G401 (cell line): ENCODE measurements at places on chromosomes 6 and 20.
A peak's percentile ranks its signal among the peaks of the same experiment; 100 is the strongest.

DNA sequence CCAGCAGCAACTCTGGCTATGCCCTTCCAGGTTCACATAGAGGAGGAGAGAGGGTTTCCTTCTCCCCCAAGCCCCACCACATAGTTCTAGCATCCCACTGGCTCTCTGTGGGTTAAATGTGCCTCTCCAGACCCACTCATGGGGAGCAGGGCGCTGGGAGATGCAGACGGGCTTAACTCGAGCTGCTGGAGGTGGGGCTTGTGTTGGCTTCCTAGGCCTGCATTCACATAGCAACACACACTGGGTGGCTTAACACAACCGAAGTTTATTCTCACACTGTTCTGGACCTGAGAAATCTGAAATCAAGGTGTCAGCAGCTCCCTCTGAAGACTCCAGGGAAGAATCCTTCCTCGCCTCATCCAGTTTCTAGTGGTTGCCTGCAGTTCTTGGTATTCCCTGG lies 33.6 kb downstream of the SLC2A10 start:
- DNase-seq: no peak

DNA sequence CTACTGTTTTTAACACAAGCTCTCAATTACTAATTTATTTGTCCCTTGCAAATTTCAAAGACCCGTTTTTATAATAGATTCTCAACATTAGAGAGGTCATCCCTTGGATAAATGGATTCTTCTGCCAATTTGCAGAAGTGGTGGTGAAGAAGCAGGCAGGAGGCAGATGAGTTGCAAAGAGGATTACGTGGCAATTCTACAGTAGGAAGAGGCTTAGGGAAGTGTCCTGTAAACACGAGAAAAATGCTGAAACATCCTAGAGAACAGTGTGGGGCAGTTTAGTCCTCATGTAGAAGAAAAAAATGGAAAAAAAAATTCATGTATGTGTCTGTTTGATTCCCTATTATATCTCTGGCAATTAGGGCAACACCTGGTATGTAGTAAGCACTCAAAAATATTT lies 87.6 kb downstream of the BMP2 start:
- no peak for DNase-seq

DNA sequence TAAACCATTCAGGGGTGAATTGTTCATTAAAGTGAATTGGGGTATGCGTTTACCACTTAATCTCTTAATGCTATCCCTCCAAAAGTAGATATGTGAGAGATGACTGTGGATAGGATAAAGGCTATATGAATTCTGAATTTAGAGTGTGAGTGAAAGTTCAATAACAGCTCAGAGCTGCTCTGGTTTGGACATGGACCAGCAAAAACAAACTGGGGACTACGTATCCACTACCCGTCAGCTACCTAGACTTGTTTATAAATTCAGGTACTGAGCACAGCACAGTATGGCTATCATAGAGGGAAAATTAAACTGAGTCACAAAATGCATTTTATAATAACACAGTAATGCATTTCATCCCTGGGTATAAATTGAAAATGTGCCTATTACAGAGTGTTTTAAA lies 44.4 kb downstream of the HDDC2 start:
- no peak for DNase-seq

DNA sequence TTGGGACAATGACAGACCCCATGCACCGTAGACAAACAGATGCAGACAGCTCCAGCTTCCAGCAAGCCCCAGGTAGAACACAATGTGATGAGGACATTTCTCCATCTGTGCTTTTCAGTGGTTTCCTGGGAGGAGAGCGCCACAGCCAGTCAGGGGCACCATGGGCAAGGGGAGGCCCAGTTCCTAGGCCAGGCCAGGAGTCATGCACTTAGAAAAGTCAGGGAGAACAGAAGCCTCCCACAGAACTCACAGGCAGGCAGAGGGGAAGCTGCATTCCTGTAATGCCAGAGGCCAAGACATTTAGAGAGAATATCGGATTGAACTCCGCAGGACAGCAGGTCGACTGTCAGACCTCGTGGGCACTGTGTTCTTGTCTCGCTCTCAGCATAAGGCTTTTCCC lies 9.2 kb downstream of the SYNDIG1 start:
- DNase-seq: no peak

- no peak for DNase-seq
Measured at GRCh38 chr20:59996108-59996507, 37.9 kb downstream of the CDH26 start.

DNA sequence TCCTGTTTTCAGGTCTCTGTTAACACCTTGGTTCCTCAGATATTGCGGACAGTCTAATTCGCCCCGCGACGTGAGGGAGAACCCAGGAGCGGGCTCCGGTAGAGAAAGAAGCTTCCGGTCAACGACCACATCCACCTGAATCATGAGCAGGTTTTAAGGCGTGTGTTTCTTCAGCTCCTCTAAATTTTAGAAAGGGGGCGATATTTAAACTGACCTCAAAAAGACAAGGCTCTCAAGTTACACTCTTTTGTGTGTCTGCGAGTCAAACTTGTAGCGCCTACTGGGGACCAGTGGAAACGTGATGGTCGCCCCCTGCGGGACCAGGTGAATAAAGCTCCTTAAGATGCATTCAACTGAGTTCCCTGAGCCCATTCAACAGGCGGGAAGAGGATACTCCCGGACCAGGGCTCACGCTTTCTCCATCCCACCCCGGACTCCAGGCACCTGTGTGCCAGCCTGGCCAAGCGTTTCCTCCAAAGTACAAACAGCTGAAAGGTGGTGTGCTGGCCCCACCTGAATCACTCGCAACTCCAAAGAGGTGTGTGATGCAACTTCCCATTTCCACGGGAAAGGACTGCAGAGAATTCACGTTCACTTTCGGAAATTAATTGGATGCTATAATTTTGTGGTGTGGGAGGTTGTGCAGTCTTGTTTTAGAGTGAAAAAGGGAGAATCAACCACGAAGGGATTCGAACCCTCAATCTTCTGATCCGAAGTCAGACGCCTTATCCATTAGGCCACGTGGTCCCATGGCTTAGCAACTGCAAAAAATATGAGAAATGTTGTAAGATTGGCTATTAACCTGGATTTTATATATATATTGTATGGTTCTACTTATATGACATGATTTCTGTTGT lies 17.0 kb downstream of the GPX5 start:
- peak; percentile 77 for DNase-seq

DNA sequence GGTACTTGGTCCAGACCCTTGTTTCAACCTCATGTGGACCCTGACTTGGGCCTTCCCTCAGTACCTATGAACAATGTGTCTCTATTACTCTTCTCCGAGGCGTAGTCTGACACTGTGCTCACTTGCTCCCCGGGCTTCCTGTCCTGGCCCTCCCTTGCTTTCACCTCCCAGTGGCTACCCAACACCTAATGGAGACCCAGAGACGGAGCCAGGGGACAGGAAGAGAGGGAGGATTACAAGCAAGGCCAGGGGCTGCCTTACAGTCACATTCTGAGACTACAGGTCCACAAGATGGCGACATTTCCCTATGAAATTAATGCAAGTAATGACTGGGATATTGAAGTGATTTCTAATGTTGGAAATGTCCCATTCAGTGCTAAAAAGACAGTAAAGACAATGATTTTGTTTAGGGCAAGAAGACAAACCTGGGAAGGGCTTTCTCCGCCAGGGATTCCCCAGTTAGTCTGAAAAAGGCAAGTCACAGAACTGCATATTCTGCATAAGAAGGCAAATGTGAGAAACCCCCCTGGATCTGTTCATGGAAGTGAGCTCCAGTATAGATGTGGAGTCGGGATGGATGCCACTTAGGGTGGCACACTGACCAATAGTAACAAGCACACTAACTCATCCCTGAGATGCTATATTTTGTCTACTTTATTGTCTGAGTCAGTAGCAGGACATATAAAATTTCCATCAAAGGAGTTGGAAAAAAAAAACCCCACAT lies 44.0 kb upstream of the ZBTB24 start:
- DNase-seq: peak; percentile 64

DNA sequence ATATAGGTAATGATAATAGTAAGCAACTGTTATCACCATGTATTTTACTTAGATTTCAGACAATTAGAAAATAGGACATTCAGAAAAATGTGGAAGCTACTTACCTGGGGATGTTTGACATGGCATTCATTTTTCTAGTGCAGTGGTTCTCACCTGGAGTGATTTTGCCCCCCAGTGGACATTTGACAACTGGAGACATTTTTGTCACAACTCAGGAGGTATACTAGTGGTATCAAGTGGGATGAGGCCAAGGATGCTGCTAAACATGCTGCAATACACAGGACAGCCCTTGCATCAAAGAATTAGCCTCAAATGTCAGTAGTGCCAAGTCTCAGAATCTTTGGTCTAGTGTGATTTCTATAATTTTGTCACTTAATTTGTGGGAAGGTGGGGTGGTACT lies 36.1 kb downstream of the NUS1 start:
- no peak for DNase-seq

- no peak for DNase-seq
Measured at GRCh38 chr20:17503301-17504065, 27.7 kb downstream of the BFSP1 start.

DNA sequence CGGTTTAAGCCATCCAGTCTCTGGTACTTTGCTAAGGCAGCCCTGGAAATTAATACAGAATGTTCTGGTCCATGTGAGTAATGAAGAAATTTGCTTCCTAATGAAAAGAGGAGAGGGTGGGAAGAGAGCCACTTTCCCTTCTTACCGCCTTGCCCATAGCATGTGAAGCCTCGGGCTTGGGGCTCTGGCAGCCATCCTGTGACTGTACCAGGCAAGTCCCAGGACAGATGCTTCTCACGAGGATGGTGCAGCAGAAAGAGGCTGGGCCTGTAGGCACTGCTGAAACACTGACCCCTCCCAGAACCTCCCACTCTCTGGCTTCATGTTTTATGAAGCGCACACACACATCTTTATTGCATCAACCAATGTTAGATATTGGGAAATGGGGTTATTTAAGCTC lies 74.8 kb downstream of the IYD start:
- no peak for DNase-seq

DNA sequence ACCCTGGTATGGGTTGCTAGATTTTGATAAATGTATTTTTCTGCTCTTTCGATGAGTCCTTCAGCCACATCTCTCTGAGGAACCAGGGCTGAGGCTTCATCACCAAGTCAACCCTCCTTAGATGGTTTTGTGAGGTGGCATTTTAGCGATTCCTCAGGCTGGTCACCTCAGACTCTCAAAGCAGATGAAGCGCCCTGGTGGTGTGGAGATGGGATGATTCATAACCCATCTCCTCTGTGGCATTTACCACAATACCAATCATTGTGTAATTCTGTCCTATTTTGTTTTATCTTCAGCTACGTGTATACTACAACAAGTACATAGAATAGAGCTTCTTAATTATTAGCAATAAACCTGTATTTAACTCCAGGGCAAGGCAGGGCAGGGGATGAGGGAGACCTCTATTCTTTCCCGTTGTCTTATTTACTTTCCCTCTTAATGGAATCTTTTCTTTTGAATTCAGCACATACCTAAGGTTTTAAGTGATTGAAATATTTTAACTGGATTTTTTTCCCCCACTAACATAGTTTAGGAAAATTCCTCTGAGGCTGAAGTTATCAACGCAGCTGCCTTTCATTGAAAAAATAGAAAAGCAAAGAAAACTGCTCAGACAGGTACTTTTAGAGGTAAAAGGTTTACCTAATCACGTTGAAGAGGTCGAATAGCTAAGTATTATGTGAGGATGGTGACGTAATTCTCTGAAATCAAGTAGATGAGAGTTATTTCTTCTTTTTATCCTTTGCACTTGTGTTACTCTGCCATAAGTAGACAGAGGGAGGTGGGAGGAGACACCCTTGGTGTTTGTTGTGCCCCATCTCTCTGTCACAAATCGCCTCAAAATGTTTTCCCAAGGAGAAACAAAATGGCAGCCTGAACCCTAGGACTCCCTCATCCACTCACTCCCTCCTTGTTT lies 57.4 kb upstream of the EDN3 start:
- no peak for DNase-seq

GRCh38 chr6:141561154-141561553 lies 571.6 kb upstream of the GJE1 start:
- no peak for DNase-seq

DNA sequence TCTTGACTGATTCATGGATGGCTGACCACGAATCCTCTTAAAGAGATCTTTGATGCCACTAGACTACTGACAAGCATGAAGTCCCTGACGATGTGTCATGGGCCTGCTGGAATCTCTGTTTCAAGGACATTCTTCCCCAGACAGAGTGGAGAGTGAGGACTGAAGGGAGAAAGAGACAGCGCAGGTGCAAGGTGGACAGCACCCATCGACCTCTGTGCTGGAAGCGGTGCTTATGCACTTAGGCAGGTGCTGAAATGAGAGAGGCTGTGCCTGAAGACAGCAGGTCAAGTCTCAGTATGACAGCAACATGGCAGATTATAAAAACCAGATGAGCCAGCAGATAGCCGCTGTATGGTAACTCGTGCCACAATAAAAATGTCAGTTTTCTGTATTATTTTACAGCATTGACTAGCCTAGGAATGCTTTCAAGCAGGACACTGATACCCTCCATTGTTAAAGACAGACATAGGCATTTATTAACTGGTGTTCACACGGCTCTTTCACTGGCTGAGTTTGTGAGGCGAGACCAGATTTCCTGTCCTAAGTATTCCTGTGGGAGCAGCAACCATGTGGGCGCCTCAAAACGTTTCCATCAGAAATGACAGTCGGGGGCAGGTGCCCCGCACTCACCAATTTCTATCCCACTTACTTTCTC lies 47.5 kb downstream of the FOXC1 start:
- no peak for DNase-seq

DNA sequence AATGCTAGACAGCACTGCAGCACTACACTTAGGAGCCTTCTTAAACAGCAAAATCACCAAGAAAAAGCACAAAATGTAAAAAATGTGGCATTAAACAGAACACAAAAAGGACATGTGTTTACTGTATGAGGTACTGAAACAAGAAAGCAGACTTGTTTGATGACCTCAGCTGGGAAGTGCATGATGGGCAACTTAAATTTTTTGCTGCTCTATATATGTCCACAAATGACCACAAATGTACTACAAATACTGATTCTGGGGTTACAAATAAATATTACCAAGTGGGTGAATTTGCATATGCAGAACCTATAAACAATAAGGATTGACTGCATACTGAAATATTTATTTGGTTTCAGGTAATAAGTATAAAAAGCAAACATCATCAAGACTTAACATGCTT lies 13.1 kb downstream of the RAB23 start:
- DNase-seq: no peak

- DNase-seq: no peak
Measured at GRCh38 chr6:86142326-86142725, 499.6 kb upstream of the SYNCRIP start.

DNA sequence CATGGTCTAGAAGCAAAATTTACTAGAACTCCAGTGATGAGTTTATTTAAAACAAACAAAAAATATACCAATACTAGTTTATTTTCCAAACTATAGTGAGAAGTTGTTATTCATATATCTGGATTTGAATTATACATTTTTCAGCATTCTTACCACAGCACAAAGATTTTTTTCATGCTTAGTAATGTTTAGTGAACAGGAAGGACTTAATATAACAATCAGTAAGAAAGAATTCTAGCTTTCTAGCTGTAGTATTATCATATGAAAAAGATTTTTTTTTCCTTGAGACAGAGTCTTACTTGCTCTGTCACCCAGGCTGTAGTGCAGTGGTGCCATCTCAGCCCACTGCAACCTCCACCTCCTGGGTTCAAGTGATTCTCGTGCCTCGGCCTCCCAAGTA lies 13.8 kb downstream of the MARCKS start:
- DNase-seq: no peak

GRCh38 chr20:49578436-49578835 lies 10.5 kb upstream of the PTGIS start:
- no peak for DNase-seq

- no peak for DNase-seq
Measured at GRCh38 chr6:170448317-170448716, 104.8 kb downstream of the PSMB1 start.

GRCh38 chr20:63042448-63043071 lies 35.8 kb upstream of the BHLHE23 start:
- DNase-seq: no peak

- no peak for DNase-seq
Measured at GRCh38 chr20:4087923-4088322, 72.6 kb upstream of the RNF24 start.
